ENCODE measurements at places on chromosomes 7 and 10. TPM values are rescaled to one million over a fixed set of nuclear protein-coding genes. Genes with fewer than 3 reads are reported as not detected.

The CADPS2 gene
- not detected for total RNA-seq

GRCh38 chr7:44460325-44460724 is 30.1 kb downstream of the NUDCD3 start:
- DNase-seq: peak; percentile 80

DNA sequence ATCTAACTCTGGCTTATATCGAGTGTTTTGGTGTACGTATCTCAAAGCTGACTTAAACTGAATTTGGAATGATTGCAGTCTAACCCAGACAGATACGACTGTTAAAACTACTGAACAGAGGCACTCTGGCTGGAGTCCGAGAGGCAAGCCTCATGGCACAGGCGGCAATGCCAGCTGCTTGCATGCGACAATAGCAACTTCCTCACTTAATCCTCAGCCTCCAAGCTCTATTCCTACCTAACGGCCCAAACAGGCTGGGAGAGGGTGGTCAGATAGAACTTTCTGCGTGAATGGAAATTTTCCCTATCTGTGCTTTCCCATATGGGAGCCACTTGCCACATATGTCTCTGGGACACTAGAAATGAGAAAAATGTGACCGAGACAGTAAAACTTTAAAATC is 292.0 kb upstream of the KLF6 start:
- DNase-seq: no peak

DNA sequence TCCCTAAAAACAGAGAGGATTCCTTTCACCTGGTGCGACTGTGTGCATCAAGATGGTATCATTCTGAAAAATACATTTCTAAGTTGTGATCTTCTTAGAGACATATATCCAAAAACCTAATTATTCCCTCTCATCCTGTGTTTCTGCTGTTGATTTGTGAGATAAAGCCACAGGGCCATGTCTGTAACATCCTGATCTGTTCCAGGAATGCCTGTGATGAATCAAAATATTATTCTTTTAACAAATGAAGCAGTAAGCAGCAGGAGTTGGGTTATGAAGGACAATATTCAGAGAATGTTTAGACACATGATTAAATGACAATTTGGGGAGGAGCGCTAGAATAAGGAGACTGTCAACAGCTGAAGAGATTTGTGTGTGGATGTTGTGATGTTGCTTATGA is 731.4 kb downstream of the KCNMA1 start:
- no peak for DNase-seq

DNA sequence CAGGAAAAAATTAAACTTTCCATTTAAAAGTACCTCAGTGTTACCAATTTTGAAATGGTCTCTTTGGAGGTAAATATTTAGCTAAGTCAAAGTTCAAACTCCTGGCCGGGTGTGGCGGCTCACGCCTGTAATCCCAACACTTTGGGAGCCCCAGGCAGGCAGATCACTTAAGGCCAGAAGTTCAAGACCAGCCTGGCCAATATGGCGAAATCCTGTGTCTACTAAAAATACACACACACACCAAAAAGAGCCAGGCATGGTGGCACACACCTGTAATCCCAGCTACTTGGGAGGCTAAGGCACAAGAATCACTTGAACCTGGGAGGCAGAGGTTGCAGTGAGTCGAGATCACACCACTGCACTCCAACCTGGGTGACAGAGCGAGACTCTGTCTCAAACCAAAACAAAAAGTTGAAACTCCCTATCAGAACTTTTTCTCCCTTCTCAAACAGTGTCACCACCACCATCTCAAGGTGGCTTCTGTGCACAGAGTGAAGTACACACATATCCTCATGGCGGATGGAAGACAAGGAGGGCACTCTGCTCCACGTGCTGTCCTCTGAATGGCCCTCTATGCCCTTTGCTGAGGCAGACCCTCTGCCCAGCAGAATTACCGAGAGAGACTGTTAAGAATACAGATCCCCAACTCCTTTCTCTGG is 11.7 kb upstream of the PIK3CG start:
- no peak for DNase-seq

DNA sequence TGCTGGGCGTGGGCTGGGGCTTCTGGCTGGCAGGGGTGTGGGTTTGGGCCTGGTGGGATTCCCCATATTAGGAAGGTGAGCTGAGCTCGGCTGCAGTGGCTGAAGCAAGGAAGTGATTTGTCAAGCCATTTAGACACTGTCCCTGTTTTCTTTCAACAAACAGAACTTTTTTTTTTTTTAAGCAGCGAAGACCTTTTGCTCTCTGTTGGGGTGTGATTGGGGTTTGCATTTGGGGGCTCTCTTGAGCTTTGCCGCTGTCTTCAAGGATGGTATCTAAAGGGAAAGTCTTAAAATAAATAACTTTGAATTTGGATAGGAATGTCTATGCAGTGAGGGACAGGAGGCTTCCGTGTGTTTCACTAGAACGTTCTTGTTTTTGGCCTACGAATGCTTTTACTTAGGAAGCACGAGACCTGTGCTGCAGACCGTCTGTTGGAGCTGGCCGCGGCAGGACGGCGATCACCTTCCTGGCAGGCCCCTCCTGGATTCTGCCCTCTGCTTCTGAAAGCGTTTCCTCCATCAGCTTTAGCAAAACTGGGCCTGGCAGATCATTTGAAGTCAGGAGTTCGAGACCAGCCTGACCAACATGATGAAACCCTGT is 43.9 kb downstream of the FOXK1 start:
- DNase-seq: no peak

Measured in Karpas-422 (cell line).